Mononuclear cell (primary cell): ENCODE measurements at places on chromosomes 12 and 14. TPM values are rescaled to one million over a fixed set of nuclear protein-coding genes. Genes with fewer than 3 reads are reported as not detected.

The OR11H6 gene
- not detected for total RNA-seq

The STAC3 gene
- total RNA-seq, result 3.1 TPM

The ABCD2 gene
- 4.8 TPM for total RNA-seq

The NANOG gene
- not detected for total RNA-seq

The RFLNA gene
- total RNA-seq, result 0.10 TPM

The KLRB1 gene
- total RNA-seq, result 45.7 TPM

The SLC39A5 gene
- total RNA-seq, result not detected

The STXBP6 gene
- total RNA-seq, result not detected

The MSI1 gene
- not detected for total RNA-seq

The RFX4 gene
- total RNA-seq, result not detected

The XRCC3 gene
- 4.6 TPM for total RNA-seq

The ANKRD13A gene
- 134 TPM for total RNA-seq

The AQP6 gene
- not detected for total RNA-seq

The CNTN1 gene
- not detected for total RNA-seq

The LMO3 gene
- not detected for total RNA-seq

The ZDHHC22 gene
- not detected for total RNA-seq

The CRACR2A gene
- 18.4 TPM for total RNA-seq

The CPNE6 gene
- total RNA-seq, result not detected

The DHRS4L2 gene
- total RNA-seq, result 5.6 TPM

The OAS2 gene
- 22.2 TPM for total RNA-seq

The PRB2 gene
- total RNA-seq, result not detected

The SERPINA6 gene
- total RNA-seq, result not detected

The TAS2R20 gene
- total RNA-seq, result 2.6 TPM

The CPNE8 gene
- 8.5 TPM for total RNA-seq

The SIX6 gene
- not detected for total RNA-seq

The CRIP2 gene
- total RNA-seq, result 10.8 TPM

The CSAD gene
- 11.3 TPM for total RNA-seq

The MYO1H gene
- under 0.01 TPM for total RNA-seq

The SAMD15 gene
- total RNA-seq, result 0.21 TPM

The MMP17 gene
- 5.0 TPM for total RNA-seq

The TMEM30B gene
- total RNA-seq, result 5.8 TPM

The UNC119B gene
- total RNA-seq, result 5.6 TPM

The RBP5 gene
- not detected for total RNA-seq

The GAS2L3 gene
- total RNA-seq, result 9.0 TPM

The IFNG gene
- total RNA-seq, result 12.4 TPM

The CISTR gene
- not detected for total RNA-seq

The SLC17A8 gene
- total RNA-seq, result not detected

The MYRFL gene
- 0.10 TPM for total RNA-seq

The TMEM253 gene
- total RNA-seq, result 0.21 TPM

The SDR9C7 gene
- total RNA-seq, result not detected

The TAS2R14 gene
- total RNA-seq, result 1.2 TPM

The OTOGL gene
- not detected for total RNA-seq

The CAPZA3 gene
- not detected for total RNA-seq

The C14orf132 gene
- total RNA-seq, result 1.0 TPM

The ENDOU gene
- not detected for total RNA-seq

The SINHCAF gene
- total RNA-seq, result 109 TPM

The OR4E2 gene
- total RNA-seq, result not detected

The RPGRIP1 gene
- 0.42 TPM for total RNA-seq
